Activated CD8-positive, alpha-beta memory T cell treated with anti-CD3 and anti-CD28 coated beads for 48 hours (primary cell): ENCODE measurements at places on chromosomes 4 and X.
A peak's percentile ranks its signal among the peaks of the same experiment; 100 is the strongest.

GRCh38 chrX:122868631-122869030 lies 315.4 kb upstream of the GRIA3 start:
- no peak for DNase-seq

GRCh38 chrX:15465896-15466651 lies 27.1 kb downstream of the PIR start:
- no peak for DNase-seq

- no peak for DNase-seq
Observed at GRCh38 chrX:68822641-68823410, 6.0 kb upstream of the EFNB1 start.

DNA sequence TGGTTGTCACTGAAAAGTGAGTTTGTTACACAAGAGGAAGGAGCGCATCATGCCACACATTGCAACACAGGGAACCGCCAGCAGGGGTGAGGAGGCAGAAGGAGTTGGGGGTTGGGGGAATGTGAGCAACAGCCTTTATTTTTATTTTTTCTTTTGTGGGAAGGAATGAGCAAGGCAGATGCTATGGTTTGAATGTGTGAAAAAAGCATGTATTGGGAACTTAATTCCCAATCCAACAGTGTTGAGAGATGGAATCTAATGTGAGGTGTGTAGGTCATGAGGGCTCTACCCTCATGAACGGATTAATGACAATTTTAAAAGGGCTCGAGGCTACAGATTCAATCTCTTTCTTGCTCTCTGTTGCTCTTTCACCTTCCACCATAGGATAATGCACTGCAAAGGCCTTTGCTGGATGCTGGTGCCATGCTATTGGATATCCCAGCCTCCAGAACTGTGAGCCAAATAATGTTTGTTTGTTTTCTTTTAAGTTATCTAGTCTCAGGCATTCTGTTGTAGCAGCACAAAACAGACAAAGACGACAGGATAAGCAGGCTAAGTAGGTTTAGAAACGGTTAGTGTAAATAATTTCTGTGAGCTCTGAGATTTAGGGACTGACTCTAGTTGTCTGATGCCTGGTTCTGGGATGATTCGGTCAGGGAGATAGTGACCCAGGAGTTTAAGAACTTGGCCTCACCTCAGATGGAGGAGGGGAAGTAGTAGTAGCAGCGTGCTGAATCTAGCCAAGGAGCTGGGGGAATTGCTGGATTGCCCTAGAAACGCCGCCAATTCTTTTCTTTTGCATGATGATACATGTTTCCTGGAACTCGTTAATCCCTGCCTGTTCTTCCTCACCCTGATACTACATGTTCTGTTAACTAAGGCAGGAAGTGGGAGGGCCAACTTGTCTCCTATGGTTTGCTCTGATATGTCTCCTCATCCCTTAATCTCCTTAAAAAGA lies 156.6 kb upstream of the CTSO start:
- no peak for DNase-seq

- peak; percentile 14 for DNase-seq
Observed at GRCh38 chrX:107775734-107776511, at the start of gene TSC22D3. Gene TSC22D3 (minus strand): TSS chrX:107775787. CDS start chrX:107775419, 368 bp downstream.
